ENCODE measurements at places on chromosomes 2 and 18.

DNA sequence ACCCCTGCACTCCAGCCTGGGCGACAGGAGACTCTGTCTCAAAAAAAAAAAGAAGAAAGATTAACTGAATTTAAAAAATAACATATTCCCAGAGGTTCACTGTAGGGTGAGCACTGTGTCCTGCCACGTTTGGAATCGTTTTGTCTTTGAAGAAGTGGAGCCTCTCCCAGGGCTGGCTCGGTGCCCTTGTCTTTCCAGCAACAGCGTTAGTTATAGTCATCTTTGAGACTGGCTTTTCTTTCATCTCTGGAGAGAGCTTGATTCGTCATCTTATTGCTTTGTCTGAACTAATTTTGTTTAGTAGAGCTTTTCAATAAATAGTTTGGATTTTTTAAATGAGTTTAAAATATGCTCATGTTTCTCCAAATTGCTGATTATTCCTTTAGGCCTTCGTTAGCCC is 50.5 kb downstream of the IMPA2 start:
- DNase-seq = no peak

DNA sequence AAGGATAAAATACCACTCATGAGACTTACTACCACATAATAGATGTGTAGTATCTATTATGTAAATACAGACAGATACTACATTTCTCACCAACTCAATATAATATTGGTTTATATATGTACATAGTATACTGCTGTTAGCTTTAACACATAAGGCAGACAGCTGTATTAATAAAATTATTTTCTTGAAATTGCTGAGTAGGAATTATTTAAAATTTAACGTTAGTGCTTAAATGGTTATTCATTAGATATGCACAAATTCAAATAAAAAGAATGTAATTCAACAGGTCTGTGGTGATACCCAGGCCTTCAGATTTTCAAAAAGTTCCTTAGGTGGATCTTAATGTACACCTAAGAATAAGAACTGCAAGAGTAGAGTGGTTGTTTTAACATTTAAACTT is 59.0 kb downstream of the PRPF40A start:
- no peak for DNase-seq

GRCh38 chr2:150469706-150470274 is 17.7 kb downstream of the RND3 start:
- DNase-seq = no peak

GRCh38 chr2:160674146-160674750 is 180.6 kb upstream of the RBMS1 start:
- no peak for DNase-seq

DNA sequence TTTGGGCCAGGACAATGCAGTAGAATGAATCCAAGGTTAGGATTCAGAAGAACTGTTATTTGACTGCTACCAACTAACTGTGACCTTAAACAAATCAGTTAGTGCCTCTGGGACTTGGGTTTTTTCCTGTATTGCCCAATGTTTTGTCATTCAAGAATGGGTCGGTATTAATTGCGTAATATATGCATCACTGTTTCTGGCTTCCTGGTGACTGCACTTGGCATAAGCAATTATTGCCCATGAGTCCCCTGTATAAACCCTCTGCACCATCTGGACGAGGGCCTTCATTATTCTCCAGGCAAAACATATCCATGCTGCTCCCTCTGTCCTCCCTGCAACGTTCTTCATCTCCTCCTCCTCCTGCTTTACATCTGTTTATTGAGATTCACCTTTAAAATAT is 255.8 kb upstream of the LRRTM1 start:
- DNase-seq = no peak

Measured in activated naive CD4-positive, alpha-beta T cell treated with anti-CD3 and anti-CD28 coated beads, Interleukin-2, amount 50 U/mL, for 16 hours (primary cell).